Naive thymus-derived CD4-positive, alpha-beta T cell (primary cell): ENCODE measurements at places on chromosomes 13 and 19.

DNA sequence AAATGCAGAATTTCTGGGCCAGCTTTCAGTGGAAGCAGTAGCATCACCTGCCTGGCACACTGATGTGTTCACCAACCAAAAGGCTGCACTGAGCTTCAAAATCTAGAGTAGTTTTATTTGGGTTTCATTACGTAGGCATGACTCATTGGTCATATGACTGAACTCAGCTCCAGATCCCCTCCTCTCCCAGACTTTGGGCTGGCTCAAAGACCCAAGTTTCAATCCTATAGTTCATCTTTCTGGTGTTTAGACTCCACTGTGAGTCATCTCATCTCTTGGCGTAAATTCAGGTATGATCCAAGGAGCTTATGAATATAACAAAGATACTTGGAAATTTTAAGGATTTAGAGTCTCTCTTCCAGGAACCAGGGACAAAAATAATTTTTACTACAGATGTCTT is 17.7 kb downstream of the ZMYM5 start:
- DNase-seq, result no peak

DNA sequence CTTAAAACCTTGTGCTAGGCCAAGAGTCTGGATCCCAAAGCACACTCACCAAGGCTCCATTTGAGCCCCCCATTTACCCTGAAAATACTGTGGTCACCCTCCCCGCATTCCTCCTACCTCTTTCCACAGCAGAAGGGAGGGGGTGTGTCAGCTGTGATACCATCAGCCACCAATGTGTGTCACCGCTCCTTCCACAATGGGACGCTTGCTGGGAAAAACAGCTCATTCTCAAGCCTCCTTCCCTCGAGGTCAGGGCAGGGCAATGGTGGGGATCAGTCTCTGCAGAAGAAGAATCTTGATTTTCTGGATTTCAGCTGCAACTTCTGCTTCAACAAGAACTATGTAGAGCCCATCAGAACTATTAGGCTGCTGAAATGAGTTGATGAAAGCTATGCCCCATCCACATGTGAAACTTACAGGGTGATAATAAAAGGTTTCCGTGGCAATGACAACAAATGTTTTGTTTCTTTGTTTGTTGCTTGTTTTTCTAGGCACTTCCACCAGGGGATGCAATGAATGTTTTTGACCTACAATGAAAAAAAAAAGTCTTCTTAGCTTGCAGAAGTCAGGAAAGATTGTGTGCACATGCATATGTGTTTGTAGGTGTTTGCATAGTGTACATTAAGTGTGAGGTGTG is 26.4 kb upstream of the ZNF507 start:
- DNase-seq, result no peak

DNA sequence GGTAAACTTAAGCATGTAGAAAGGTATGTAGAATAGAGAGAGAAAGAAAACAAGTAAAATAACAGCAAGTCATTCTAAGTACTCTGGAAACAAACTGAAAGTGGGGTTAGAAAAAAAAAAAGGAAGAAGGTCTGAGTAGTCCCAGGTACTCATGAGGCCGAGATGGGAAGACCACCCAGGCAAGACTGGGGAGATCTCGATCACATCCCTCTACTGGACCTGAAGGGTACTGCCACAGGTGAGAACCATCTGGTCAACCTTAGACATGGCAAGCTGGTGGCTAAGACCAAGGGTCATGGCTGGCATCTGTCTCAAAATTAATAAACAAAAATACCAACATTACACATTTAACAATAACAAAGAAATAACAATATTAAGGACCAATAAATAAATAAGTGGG is 36.3 kb upstream of the ZNF724 start:
- DNase-seq, result no peak

DNA sequence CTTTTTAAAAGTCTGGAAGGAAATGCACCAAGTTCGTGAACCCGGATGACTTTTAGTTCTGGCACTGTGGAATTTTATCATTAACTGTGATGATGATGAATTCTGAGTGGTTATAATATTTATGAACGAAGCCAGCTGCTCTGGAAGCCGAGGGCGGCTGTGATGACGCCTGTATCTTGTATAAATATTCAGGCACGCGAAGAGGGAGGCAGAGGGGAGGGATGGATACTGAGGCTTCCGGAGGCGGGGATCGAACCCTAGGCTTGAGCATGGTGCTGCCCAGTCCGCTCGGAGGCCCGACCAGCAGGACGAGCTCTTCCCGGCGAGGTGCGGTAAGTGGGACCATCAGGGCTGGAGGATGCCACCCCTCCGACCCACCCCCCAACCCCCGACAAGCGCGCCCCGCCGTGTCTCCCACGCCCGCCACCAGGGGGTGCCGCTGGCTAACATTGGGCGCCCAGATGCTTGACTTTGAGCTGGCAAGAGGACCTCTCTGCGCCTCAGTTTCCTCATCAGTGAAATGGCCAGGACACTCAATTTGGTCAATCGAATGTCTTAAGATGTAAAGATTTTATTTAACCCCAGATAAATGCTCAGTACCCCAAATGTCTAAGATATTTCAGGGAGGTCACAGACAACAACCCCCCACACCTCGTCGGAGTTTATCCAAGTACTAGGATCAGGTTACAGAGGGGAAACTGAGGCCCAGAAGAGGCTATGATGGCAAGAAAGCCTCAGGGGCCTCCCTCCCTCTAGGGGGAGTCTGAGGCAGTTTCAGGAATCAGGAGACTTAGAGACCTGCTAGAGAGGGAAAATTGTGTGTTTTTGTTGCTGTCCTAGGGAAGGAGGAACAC is 4.5 kb upstream of the RAB3A start:
- peak; percentile 50 for DNase-seq

- peak; percentile 41 for DNase-seq
Measured at GRCh38 chr19:11578258-11579142, 1.1 kb upstream of the ACP5 start.
